ENCODE measurements at places on chromosomes 7 and 10. TPM values are rescaled to one million over a fixed set of nuclear protein-coding genes. Genes with fewer than 3 reads are reported as not detected.
A peak's percentile ranks its signal among the peaks of the same experiment; 100 is the strongest.

DNA sequence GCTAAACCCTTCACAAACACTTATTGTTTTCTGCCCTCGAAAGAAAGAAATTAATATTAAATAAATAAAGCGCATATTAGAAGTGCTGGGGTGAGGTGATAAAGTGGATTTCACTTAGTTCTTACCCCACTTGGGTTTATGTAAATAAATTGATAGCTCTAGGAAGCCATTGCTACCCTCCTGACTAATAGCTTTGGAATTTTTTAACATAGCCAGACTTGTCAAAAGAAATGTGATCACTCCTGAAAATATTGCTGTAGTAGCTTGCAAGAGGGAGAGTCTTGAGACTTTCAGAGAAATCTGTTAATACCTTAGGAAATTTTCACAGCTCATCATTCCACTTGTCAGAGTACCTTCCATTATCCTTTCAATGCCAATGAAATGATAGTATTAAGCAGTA is 7.6 kb downstream of the ARL5B start:
- DNase-seq = no peak

DNA sequence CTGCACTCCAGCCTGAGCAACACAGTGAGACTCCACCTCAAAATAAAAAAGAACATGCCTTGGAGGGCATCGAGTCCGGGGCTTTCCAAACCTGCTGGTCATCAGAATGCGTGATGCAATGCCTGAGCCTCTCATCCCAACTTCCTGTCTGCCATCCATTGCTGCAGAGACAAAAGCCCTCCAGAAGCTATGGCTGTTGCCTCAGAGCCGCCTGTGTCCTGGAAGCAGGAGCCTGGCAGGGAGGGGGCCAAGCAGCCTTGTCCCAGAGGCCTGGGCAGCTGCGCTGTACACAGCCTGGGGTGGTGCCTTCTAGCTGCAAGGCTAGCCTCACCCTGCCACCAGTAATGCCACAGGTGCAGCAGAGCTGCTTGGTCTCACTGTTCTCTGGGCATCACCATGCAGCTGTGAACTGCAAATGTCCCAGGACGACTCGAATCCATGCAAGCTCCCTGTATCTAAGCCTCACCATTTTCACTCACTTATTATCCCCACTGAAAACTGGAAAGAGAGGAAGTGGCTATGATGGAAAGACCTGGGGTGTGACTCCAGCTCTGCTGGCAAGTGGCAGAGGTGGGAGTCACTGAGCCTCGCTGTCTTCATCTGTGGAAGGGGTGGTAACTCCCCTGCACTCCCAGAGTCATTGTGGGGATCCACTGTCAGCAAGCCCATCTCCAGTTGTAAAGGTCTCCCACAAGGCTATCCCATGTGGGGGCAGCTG is 7.0 kb downstream of the ALOX5 start:
- no peak for DNase-seq

Gene PAPOLB
- not detected for polyA plus RNA-seq

Gene ABLIM1
- 24.9 TPM for polyA plus RNA-seq

GRCh38 chr10:37701781-37702493 is 155.5 kb downstream of the ZNF248 start:
- no peak for DNase-seq

Gene AS3MT
- 9.0 TPM for polyA plus RNA-seq

DNA sequence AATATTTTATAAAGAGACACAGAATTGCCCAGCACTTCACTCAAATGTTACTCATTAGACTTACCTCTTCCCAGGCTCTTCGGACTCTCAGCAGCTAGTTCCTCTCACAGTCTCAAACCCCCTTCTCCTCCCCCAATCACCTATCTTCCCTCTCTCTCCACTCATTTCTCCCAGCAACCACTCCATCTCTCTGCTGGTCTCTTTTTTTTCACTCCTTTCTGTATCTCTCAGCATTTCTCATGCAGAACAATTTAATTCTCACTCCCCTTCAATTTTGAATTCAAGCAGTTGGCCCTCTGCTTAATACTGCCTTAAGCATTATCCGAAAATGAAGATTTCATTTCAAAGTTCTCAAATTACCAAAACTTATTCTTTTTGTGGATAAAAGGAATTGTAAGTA is 34.4 kb upstream of the CAV2 start:
- DNase-seq = no peak

Gene CPA2
- not detected for polyA plus RNA-seq

- no peak for DNase-seq
These were observed 345.5 kb downstream of the LRMDA start for GRCh38 chr10:75776738-75777504.

DNA sequence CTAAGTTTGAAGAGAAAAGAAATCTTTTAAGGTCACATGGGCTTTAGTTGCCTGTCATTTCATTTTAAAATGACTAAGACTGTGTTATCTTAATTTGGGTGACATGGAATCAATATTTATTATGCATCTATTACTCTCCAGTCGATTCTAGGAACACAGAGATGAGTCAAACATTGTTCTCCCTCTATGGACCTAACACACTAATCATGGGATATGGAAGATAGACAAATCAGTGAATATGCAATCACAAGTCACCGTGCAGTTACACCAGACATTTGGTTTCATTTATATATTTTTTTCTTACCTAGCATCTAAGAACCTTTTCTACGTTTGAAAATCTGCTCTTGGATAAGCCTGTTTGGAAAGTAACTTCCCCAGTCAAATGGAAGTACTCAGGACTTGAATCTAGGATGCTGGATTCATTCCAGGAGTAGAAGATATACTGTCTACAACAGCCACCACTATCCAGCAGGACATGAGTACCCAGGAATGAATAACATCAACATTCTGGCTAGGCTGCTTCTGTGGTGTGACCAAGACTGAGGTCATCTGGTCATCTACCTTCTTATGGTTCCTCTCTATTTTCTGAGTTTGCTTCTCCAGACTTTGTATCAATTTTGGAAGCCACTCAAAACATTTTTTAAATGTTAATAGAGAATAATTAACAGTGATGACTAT is 902.9 kb upstream of the LRRN3 start:
- DNase-seq = no peak

GRCh38 chr7:90412458-90413184 is 9.4 kb downstream of the CLDN12 start:
- peak; percentile 30 for DNase-seq

Gene MYL10
- not detected for polyA plus RNA-seq

Gene FAM241B
- polyA plus RNA-seq = 19.2 TPM

Gene GALNT17
- polyA plus RNA-seq = not detected

Gene AKR1D1
- polyA plus RNA-seq = not detected

- no peak for DNase-seq
These were observed 58.7 kb upstream of the VSTM2A start for GRCh38 chr7:54483523-54483922.

- no peak for DNase-seq
These were observed 19.9 kb downstream of the FAM241B start for GRCh38 chr10:69649786-69650550.

DNA sequence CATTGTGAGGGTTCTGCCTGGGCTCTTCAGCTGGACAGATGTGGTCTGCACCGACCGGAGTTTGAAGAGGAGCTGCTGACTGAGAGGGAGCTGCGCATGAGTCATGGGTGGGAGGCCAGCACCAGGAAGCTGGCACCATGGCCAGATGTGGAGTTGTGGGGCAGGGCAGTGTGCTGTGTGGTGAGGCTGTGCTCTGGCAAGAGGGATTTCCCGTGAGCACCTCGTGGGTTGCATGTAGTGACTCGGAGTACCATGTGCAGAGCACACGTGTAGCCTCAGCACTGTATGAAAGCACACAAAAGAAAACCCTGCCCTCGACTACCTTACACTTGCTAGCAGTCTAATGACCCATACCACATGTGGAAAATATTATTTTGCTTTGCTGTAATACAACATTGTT is 103.4 kb downstream of the WNT2 start:
- no peak for DNase-seq

Gene CYP3A4
- polyA plus RNA-seq = not detected

Gene TMEM178B
- polyA plus RNA-seq = 0.20 TPM

- no peak for DNase-seq
These were observed 57.7 kb downstream of the TRUB1 start for GRCh38 chr10:114995468-114996247.

DNA sequence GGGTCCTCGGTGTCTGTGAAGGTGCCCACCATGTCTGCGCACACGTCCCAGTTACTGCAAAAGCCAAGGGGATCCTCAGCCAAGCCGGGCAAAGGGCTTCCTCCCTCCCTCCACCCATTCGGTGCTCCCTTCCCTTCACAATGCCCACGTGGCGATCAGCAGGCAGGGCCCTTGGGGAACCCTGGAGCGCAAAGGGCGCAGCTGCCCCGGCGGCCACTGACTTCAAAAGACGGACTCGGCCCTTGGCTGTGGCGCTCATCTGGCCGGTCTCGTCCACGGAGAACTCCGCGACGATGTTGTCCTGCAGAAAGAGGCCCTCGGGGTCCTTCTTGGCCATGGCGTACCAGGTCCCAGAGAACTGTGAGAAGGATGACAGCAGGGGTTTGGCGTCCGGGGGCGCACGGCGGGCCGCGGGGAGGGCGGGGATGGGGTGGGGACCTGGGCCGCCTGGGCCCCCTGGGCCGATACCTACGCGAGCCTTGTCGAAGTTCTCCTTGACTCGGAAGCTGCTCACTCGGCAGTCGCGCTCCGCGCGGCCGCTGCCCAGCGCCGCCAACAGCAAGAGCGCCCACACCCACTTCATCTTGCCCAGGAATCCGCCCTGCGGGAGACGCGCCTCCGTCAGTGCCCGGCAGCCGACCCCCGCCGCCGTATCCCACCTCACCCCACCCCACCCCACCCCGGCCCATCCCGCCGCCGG is 439 bp downstream of the RBP4 start:
- DNase-seq = peak; percentile 73

DNA sequence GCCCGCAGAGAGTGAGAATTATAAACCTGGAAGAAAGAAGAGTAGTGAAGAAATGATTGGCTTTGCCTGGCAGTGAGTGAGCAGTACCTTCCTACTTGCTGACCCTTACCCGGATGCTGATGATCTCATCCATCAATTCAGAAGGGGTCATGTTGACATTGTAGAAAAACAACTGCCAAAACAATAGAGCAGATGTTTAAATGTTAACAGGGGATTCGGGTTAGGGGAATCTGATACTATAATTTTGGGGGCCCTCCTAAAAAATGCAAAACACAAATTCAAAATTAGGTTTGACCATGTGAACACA is 78.1 kb downstream of the MYOF start:
- no peak for DNase-seq

- DNase-seq = peak; percentile 53
These were observed 90.2 kb downstream of the UBE3C start for GRCh38 chr7:157228864-157229422.

Gene BAG3
- polyA plus RNA-seq = 3.8 TPM

Gene ADCY1
- polyA plus RNA-seq = 0.54 TPM

DNA sequence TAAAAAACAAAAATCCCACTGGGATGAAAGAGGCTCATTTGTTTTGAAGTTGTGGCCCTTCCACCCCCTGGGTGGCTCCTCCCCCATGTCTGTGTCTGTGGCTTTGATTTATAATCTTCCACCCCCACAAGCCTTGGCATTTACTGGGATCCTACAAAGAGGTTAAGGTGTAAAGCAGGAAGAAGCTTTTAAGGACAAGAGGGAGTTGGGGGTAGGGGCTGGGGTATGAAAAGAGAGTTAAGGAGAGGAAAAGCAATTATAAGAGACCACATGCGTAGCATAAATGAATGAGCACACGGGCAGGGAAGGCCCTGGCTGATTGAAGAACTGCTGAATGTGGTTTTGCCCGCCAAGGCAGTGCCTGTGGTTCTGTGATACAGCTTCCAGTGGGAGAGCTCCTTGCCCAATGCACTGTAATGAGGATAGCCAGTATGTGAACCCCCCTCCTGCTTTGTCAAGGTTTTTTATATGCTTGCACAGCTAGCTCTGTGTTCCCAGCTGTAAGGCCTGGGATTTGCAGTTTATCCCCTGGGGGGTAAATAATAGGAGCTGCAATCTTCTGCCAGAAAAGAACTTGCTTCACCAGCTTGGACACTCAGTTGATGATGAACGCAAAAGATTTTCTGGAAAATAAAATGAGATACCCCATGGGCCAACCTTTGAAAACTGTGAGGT is 34.7 kb upstream of the KMT2E start:
- DNase-seq = no peak

GRCh38 chr10:71909399-71910083 is 54.7 kb upstream of the CHST3 start:
- no peak for DNase-seq

- DNase-seq = peak; percentile 2
These were observed 446.9 kb downstream of the KIF20B start for GRCh38 chr10:90148116-90148855.

Gene GRM8
- polyA plus RNA-seq = 0.10 TPM

Gene SAP25
- polyA plus RNA-seq = 1.0 TPM

GRCh38 chr10:33723181-33723580 is 388.7 kb upstream of the NRP1 start:
- no peak for DNase-seq

Gene SLC13A4
- 0.23 TPM for polyA plus RNA-seq

Gene PPP3CB
- 18.4 TPM for polyA plus RNA-seq

GRCh38 chr10:23310404-23310803 is 34.2 kb downstream of the C10orf67 start:
- DNase-seq = no peak

GRCh38 chr7:135645296-135645904 is 16.9 kb upstream of the STMP1 start:
- DNase-seq = peak; percentile 62

DNA sequence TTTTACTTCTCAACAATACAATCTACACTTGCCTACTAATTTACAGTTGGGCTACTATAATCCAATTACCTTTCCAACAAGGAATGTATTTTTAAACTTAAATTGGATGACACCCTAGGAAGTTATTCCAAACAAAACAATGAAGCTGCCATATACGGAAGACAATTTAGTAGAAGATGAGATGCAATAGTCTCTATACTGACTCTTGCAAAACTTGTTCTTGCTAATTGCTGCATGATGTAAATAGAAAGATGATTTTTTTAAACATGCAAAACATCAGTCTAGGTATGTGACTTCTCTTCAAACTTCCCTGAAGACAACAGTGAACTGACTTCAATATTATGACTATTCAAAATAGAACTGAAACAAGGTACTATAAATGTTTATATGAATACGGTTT is 17.6 kb downstream of the NT5C3A start:
- DNase-seq = no peak

Gene TDRD1
- not detected for polyA plus RNA-seq

DNA sequence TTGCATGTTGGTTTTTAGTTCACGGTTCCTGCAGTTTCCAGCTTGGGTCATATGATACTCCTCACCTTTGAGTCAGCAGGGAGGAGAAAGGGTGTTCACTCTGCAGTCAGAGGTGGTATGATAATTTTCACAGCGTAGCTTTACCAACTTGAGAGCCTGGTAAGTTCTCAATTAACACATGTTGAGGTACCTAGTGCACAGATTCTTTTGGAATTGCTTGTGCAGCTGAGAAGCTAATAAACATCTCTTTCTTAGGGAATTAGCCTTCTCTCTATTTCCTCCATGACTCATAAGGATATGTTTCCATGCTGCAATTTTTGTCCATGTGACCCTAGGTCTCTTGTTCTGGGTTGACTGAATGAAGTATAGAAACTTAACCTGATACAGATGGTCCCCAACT is 166.6 kb downstream of the KIF20B start:
- DNase-seq = no peak
